ENCODE measurements at places on chromosomes 2 and 18. TPM values are rescaled to one million over a fixed set of nuclear protein-coding genes. Genes with fewer than 3 reads are reported as not detected.

The SGPP2 gene
- 0.05 TPM for total RNA-seq

The SCYGR5 gene
- not detected for total RNA-seq

The CTLA4 gene
- total RNA-seq = not detected

The CCDC148 gene
- total RNA-seq = 0.79 TPM

The CCT4 gene
- total RNA-seq = 194 TPM

DNA sequence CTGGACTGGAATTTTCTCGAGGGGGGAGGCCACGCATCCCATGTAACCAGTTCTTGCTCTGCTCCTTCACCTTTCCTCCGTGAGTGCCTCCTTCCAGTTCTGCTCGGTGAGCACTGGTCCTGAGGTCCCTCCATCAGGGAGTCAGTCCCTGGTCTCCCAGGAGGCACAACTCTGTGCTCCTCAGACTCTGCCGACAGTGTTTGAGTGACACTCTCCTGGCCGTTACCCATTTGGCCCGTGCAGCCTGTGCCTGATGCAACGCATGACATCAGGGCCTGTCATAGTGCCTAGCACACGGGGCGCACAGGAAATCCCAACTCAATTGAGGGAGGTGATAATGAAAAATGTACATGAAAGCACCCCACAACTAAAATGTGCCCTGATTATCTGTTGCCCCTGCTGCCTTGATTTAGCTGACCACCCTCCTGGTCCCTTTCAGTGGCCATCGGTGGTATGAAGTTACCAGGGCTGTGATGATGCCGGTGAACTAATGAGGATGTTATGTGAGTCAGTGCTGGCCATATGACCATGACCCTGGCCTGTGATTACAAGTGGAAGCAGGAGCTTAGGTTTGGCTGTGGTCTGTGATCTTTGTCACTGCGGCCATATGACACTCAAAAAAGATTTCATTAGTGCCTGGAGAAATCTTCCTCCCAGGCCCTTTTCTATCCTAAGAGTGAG is 144.6 kb downstream of the TDRD15 start:
- peak; percentile 4 for DNase-seq

GRCh38 chr2:30301551-30301950 is 70.2 kb downstream of the LBH start:
- DNase-seq = no peak

DNA sequence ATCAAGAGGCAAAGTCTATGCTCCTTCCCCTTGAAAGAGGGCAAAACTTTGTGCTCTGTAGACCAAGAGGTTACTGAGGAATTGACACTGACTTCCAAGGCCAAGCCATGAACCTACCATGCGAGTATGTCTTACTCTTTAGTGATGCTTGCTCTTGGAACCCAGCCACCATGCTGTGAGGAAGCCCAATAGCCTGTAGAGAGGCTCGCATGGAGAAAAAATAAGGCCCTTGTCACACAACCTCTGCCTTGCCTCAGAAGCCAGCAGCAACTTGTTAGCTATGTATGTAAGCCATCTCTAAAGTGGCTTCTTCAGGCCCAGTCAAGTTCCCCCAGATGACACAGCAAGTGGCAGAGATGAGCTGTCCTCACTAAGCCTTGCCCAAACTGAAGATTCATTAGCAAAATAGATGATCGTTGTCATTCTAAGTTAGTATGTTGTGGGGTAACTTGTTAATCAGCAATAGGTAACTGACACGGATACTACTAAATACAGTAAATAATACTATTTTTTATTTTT is 66.1 kb upstream of the RGPD5 start:
- no peak for DNase-seq

DNA sequence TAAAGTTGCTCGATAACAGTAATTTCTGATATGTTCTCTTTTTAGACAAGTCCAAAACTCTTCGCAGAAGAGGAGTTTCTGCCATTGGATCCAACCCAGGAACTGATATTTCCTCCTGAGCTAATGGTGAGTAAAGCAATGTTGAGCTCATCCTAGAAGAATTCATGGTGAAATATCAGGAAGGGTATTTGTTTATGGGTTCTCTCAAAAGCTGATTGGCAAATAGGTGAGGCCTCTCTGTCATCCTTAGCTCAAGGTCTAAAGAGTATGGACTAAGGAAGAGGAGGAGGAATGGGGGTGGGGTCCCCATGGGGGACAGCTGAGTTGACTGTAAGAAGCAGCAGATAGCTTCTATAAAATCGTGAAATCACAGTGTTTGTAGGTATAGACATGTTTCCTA is 18.2 kb downstream of the AOX1 start:
- DNase-seq = peak; percentile 79

DNA sequence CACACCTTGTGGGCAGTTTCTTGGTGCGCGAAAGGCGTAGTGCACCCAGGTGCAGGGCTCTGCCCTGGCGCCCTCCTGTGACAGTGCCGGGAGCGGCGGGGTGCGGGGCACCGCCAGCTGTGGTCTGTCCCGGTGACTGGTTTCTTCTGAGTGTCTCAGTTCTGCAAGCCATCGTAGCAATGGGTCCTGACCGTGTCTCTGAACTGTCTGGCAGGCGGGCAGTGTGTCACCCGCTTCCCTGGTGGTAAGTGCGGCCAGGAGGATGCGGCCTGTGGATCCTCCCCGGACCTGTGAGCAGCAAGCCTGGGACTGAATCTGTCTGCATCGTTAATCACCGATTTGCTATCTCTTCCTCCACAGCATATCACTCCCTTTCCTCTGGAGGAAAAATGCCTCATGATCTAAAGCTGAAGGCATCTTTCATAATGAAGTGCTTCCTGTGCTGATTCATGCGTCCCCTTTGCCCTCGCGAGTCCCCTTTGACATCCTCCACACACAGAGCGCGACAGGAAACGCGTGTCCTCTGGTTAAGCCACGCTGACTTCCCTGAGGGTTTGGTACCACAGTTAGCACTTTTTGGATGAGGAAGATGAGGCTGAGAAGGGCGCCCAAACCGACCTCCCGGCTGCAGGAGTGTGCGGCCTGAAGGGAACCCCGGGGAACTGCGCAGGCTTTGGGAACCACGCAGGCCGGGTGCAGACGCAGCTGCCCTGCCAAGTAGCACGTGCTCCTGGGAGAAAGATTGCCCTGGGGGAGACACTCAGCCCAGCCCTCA is 416.0 kb upstream of the HS6ST1 start:
- DNase-seq = no peak

- peak; percentile 90 for DNase-seq
These were observed 33.3 kb downstream of the POLR1A start for GRCh38 chr2:86072271-86072858.

DNA sequence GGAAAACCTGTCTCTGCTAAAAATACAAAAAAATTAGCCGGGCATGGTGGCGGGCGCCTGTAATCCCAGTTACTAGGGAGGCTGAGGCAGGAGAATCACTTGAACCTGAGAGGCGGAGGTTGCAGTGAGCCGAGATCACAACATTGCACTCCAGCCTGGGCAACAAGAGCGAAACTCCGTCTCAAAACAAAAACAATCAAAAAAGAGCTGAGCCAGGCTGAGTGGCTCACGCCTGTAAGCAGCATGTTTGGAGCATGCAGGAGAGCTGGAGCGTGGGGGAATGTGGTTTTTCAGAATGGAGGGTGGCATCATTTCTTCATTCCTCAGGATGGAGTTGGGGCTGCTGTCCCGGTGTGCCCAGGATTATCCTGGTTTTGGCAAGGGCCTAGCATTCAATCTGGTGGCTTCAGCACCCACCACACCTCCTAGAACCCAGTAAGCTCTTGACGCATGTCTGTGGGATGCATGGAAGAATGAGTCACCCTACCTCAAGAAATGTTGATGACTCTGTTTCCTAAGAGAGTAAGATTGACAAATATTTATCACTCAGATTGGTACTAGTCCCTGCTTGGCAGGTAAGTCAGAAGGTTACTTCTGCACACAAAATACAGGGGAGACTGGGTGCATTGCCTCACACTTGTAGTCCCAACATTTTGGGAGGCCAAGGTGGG is 90.2 kb upstream of the ODC1 start:
- peak; percentile 91 for DNase-seq

- no peak for DNase-seq
These were observed 167.1 kb downstream of the PRKCE start for GRCh38 chr2:45818591-45818990.

DNA sequence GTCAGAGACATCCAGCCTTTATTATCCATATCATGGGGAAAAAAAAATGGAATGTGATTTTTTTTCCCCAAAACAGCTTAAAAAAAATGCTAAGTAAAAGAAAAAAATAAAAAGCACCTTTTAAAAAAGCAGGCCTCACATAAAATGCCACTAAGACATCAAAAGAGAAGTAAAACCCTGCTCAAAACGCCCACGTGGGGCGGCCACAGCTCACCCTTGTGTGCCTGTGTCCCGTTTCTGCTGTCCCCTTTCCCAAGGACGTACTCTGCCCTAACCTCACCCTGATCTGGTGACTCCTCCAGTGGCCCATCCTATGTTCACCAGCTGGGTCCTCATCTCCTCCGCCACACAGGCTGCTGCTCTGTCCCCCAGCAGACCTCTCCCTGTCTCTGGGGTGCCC is 125.4 kb downstream of the NEDD4L start:
- DNase-seq = no peak

DNA sequence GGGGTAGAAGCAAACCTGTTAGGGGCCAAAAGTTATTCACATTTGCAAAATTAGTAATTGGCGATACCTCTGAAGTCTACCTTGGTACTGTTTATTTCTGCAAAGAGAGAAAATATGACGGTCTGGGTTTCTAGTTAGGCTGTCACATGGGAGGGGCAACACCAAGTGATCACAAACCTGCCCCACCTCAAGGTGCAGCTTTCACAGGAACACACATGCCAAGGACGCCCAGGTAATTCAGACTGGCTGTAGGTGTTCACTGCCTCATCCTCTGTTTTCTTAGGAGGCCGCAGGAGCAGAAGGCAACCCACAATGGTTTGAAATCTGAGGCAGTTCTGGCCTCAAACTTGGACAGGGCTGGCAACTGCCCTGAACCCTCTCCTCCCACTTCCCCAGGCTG is 56.2 kb downstream of the STPG4 start:
- no peak for DNase-seq

DNA sequence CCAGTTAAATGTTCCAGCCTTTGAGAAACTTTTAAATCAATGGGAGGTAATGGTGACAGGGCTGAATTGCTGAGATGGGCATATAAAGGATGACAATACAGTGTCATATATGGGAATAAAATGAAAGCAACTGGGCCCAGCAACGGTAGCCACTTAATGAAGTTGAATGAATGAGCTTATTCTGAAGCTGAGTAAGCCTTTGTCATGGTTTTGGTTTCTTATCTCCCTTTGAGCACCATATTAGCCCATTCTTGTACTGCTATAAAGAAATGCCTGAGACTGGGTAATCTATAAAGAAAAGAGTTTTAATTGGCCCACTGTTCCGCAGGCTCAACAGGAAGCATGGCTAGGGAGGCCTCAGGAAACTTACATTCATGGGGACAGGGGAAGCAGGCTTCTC is 3.5 kb upstream of the THUMPD2 start:
- peak; percentile 5 for DNase-seq

DNA sequence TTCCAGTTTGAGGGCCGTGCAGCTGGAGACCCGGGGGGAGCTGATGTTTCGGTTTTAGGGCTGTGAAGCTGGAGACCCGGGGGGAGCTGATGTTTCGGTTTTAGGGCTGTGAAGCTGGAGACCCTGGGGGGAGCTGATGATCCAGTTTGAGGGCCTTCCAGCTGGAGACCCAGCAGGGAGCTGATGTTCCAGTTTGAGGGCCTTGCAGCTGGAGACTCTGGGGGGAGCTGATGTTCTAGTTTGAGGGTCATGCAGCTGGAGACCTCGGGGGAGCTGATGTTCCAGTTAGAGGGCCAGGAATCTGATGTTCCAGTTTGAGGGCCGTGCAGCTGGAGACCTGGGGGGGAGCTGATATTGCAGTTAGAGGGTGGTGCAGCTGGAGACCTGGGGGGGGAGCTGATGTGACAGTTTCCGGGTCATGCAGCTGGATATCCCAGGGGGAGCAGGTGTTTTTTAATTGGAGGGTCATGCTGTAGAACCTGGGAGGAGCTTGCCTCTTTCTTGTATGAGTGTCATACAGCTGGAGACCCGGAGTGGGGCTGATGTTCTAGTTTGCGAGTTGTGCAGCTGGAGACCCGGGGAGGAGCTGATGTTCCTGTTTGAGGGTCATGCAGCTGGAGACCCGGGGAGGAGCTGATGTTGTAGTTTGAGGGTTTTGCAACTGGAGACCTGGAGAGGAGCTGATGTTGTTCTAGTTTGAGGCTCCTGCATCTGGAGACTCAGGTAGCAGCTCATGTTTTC is 153.2 kb downstream of the RTP5 start:
- DNase-seq = no peak

GRCh38 chr2:231925303-231926179 is 655 bp downstream of the NPPC start:
- peak; percentile 79 for DNase-seq

DNA sequence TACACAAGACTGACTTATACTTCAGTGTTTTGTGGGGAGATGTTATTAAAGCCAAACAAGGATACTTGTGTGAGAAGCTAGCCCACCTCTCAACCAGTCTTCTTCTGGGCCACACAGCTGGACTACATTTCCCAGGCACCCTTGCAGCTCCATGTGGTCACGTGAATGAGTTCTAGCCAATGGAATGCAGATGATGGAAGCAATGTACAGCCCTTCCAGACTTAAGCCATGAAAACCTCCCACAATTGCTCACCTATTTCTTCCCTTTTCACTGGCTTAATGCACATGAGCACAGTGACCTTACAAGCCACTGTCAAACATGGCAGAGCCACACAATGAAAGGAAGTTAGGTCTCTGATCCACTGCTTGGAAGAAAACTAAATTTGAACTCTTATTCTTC is 20.4 kb upstream of the FEZ2 start:
- peak; percentile 66 for DNase-seq

GRCh38 chr2:16251511-16252225 is 311.3 kb downstream of the MYCN start:
- DNase-seq = no peak

DNA sequence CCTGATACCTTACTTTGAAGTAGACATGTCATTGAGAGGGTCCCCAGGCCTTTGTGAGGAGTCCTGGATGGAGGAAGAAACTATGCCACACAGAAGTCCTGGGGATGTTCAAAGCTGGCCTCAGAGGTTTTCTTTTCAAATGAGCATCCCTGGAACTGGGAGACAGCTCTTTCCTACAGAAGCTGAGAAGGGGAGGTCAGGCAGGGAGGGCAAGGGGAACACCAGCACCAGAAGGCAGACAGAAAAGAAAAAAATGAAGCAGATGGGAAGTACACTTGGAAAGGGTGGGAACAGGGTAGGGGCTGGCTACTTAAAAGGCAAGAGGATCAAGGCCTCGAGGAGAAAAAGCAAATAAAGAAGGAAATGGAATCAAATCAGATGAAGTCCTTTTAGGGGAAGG is 120.0 kb downstream of the FMNL2 start:
- DNase-seq = no peak

- no peak for DNase-seq
These were observed 122.4 kb upstream of the LMAN1 start for GRCh38 chr18:59481436-59481835.

All from M059J (cell line).